ENCODE measurements at places on chromosomes 4 and X. TPM values are rescaled to one million over a fixed set of nuclear protein-coding genes. Genes with fewer than 3 reads are reported as not detected.

- peak overlapping the region; percentile 43 for H3K27ac ChIP-seq
- peaks cover 7% of the 10 kb centered on the region for H3K27me3 ChIP-seq
- H3K4me1 ChIP-seq = peaks cover 12% of the 10 kb centered on the region
- no peaks in the 10 kb centered on the region for H3K36me3 ChIP-seq
Observed at GRCh38 chr4:173121076-173121561, 47.5 kb upstream of the GALNT7 start.

PPEF2 gene
- total RNA-seq = not detected

DNA sequence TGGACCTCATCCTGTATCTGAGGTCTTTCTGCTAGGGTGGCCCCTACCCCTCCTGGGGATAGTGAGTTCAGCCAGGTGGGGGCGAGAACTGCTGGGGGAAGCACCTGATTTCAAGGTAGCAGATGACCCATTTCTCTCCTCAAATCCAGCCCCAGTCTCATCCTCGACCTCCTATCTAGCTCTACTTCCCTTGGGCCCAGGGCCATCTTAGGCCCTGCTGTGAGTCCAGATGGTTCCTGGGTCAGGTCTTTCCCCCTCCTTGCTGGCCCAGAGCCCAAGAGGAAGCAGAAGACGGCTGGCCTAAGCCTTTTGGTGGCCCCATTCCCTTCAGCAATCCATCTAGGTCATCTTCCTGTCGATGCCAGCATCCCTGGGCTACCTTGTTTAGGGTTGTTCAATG is 3.3 kb downstream of the CDK16 start:
- DNase-seq = no peak
- peaks cover 25% of the 10 kb centered on the region for H3K4me1 ChIP-seq
- H3K27me3 ChIP-seq = peaks cover 8% of the 10 kb centered on the region

DNA sequence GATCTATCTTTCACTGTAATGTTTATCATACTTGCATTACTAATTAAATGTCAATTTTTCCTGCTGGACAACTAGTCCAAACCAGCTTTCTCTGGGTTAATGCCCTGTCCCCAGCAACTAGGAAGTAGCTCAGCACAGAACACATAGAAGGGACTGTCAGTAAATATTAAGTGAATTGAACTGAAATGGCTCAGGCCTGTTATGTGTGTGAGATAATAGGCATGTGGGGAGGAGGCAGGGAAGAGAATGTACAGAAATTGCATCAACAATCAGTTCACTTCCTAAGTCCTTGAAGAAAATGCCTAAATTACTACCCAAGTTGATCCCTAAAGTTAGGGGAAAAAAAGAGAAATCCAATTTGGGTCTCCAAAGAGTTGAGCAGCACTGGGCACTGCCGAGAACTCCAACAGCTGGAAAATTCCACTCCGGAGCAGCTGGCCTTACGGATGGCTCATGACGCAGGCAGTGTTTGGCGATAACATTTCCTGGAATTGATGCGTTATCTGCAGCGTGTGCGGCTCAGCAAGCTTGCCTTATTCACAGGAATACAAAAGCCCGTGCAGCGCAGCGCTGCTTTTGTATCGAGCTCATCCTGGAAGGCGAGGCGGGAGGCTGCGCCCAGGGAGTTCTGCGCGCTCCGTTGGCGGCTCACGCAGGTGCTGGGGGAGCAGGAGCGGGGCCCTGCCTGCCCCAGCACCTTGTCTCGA is 297.3 kb upstream of the LCORL start:
- H3K4me1 ChIP-seq = no peaks in the 10 kb centered on the region
- no peak overlapping the region for H3K4me3 ChIP-seq
- H3K27me3 ChIP-seq = no peaks in the 10 kb centered on the region
- H3K27ac ChIP-seq = no peak overlapping the region
- DNase-seq = no peak

DNA sequence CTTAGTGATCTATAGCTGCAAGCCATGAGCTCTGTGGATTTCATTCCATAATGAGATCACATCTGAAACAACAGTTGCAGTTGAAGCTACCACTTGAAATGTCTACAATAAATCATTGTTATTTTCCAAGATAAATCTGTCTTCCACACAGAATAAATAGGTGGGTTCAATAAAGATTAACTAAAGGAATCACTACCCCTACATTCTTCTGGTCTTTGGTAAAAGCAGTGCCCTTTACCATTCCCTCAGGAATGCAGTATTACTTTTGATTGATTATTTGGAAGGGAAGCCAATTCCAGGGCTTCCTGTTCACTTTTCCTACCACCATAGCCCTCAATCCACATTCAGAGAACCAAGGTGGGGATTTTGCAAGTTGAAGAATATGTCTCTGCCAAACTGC is 38.9 kb upstream of the MAP9 start:
- no peaks in the 10 kb centered on the region for H3K36me3 ChIP-seq
- H3K27ac ChIP-seq = no peak overlapping the region
- H3K27me3 ChIP-seq = no peaks in the 10 kb centered on the region
- no peaks in the 10 kb centered on the region for H3K4me1 ChIP-seq
- no peak for DNase-seq

GRCh38 chrX:10854594-10854993 is 234.2 kb upstream of the MID1 start:
- H3K36me3 ChIP-seq = no peaks in the 10 kb centered on the region
- H3K27me3 ChIP-seq = no peaks in the 10 kb centered on the region
- H3K4me3 ChIP-seq = no peak overlapping the region

GRCh38 chr4:29467044-29467717 is 1253.0 kb upstream of the PCDH7 start:
- no peaks in the 10 kb centered on the region for H3K36me3 ChIP-seq
- no peaks in the 10 kb centered on the region for H3K27me3 ChIP-seq
- no peaks in the 10 kb centered on the region for H3K4me1 ChIP-seq
- DNase-seq = no peak
- no peak overlapping the region for H3K27ac ChIP-seq
- H3K4me3 ChIP-seq = no peak overlapping the region

HSFX3 gene
- not detected for total RNA-seq

GRCh38 chr4:30696191-30696590 is 24.0 kb upstream of the PCDH7 start:
- no peaks in the 10 kb centered on the region for H3K4me1 ChIP-seq
- peaks cover 1% of the 10 kb centered on the region for H3K27me3 ChIP-seq
- no peak overlapping the region for H3K27ac ChIP-seq
